Mammary epithelial cell (primary cell): ENCODE measurements at places on chromosomes 11 and 22.

GRCh38 chr11:70883323-70883940 is 368.9 kb downstream of the SHANK2 start:
- no peak for DNase-seq

GRCh38 chr11:103928040-103928801 is 108.2 kb upstream of the DDI1 start:
- DNase-seq, result no peak

DNA sequence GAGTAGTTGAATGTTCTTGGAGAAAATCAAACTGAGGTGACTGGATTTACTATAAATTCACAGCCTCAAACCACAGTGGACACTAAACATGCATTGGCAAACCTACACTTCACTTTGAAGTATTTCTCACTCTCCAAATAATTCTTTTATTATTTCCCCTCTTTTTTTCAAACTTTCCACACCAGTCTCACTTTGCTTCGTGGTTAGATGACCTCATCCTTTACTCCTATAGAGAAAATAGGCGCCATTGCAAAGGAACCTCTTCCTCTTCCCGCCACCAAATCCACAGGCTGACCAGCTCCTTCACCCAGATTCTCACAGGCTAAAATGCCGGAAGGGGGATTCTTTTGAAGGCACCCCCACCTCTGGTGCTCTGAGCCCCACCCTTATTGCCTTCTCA is 33.4 kb downstream of the HTR3A start:
- no peak for DNase-seq

GRCh38 chr22:30946354-30946753 is 22.2 kb downstream of the MORC2 start:
- no peak for DNase-seq

- peak; percentile 84 for DNase-seq
Observed at GRCh38 chr11:65592858-65593517, 2.6 kb downstream of the KCNK7 start.

DNA sequence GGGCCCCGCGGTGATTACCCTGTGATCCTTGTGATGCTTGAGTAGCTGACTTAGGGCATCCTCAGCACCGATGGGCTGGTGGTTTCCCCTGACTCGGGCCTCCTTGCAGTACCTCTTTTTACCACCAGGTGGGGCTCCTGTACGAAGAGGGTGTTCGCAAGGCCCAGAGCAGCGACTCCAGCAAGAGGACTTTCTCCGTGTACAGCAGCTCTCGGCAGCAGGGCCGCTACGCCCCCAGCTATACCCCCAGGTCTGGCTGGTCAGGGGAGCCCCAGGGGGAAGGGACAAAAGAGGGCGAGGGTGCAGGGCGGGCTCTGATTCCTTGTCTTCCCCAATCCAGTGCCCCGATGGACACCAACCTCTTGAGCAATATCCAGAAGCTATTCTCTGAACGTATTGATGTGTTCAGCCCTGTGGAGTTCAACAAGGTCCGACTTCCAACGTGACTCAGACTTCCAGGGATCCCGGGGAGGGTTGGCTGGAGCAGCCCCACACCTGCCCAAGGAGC is 1.3 kb upstream of the TM7SF2 start:
- DNase-seq, result peak; percentile 76

DNA sequence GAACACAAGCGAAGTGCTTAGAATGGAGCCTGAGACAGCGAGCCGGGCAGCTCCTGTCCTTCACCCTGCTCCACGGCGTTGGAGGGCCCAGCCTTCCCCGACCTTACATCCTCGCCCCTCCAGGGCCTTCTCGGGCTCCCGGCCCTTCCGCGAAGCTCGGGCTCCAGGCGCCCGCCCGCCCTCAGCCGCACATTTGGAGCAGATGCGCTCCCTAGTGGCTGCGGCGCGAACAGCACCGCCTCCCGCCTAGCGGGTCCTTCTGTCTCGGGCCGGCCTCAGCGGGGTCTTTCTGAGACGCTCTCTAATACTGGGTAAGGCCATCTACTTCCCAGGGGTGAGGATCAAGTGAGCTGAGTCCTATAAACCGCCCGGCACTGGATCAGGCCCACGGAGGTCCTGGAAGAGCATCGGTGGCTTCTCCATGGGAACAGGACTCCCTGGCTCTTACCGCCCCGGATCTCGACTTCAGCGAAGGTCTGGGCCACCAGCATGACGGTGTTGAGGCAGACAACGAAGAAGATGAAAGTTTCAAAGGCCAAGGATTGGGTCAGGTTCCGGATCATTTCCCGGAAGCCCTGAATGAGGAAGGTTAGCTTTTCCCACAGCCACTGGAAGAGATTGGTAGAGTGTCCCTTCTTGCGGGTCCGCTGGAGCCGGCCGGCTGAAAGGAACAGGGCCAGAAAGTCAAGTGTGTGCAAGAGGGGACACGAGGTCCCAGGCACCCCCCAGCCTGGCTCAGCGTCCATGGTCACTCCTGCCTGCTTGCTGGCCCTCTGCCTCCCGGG is 3.7 kb downstream of the CATSPER1 start:
- peak; percentile 43 for DNase-seq

DNA sequence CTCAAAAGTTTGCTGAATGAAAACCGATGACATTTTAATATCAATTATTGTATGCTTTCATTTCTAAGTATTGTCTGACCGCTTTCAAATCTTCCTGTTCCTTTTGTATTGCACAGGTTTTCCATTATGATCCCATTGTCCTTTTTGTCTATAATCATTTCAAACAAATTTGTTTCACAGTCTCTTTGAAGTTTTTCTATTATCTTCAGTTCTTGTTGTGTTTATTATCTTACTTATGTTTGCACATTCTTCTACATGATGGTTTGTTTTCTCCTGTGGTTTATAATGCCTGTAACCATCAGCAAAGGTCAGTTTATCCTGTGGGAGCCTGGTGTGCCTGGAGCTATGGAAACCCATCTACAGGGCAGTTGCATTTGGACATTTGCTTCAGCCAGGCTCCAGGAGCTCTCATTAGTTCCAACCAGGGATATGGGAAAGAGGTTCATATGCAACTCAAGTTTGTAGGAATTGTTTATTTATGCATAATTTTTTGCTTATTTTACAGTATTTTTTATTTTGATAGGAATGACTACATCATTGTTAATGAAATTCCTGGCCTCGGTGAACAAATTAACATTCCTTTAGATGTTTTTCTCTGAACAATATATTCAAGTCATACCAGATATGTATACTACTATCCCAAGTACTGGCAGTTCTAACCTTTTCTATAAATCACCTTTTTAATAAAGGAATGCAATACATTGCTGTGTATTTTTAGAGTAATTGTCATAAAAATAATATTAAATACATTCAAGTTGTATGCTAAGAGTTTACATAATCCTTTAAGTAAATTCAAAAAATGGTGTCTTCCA is 179.2 kb downstream of the SBF2 start:
- DNase-seq, result no peak

- DNase-seq, result no peak
Observed at GRCh38 chr11:32983506-32983905, 32.2 kb upstream of the DEPDC7 start.

- DNase-seq, result no peak
Observed at GRCh38 chr11:87430821-87431220, 393.1 kb downstream of the TMEM135 start.

GRCh38 chr11:69053546-69054396 is 5.0 kb downstream of the TPCN2 start:
- no peak for DNase-seq

DNA sequence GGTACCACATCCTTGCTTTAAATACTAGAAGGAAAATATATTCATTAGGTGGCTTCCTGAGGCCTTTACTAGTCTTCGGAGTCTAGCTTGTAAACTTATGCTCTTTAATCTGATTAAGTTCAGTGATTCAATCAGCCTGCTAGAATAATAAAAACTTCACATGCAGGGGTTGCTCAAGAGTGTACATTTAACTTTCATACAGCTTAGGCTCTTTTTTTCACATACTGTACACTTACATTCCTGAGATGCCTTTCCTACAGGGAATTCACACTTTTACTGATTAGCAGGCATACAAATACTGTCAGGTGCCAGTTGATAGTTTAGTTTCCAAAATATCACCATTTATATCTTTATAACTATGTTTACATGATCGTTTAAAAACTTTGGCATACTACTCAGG is 3.2 kb upstream of the ANO5 start:
- DNase-seq, result no peak

DNA sequence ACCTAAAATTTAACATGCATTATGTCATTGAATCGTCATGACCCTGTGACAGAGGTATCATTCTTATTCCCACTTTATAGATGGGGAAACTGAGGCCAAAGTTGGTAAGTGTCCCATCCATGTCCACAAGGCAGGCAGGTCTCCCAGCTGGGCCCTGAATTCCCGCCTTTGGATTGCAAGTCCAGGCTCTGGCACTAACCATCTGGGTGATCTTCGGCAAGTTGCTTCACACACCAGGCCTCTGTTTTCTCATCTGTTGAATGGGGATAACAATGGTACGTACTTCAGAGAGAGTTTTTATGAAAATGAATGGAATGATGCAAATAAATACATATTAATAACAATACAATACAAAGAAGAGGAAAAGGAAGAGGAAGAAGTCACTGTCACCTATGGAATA is 3.4 kb downstream of the CRYBB3 start:
- DNase-seq, result no peak

- DNase-seq, result peak; percentile 34
Observed at GRCh38 chr22:46798366-46799350, 36.2 kb downstream of the TBC1D22A start.

DNA sequence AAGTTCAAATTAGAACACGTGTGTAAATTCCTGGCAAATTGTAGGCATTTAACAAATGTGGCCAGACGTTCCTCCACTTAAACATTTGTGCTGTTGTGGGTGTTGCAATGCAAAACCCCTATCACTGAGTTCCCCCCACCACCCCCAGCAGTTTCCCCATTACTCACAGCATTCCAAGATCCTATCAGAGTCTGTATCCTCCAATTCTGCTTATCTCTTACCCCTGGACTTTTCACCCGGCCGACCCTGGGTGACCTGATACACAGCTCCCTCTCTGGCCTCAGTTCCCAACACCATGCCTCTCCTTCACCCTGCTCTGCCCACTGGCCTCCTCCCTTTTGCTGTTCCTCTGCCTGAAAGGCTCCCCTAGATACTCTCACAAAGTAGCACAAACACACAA is 31.4 kb upstream of the AQP11 start:
- no peak for DNase-seq

DNA sequence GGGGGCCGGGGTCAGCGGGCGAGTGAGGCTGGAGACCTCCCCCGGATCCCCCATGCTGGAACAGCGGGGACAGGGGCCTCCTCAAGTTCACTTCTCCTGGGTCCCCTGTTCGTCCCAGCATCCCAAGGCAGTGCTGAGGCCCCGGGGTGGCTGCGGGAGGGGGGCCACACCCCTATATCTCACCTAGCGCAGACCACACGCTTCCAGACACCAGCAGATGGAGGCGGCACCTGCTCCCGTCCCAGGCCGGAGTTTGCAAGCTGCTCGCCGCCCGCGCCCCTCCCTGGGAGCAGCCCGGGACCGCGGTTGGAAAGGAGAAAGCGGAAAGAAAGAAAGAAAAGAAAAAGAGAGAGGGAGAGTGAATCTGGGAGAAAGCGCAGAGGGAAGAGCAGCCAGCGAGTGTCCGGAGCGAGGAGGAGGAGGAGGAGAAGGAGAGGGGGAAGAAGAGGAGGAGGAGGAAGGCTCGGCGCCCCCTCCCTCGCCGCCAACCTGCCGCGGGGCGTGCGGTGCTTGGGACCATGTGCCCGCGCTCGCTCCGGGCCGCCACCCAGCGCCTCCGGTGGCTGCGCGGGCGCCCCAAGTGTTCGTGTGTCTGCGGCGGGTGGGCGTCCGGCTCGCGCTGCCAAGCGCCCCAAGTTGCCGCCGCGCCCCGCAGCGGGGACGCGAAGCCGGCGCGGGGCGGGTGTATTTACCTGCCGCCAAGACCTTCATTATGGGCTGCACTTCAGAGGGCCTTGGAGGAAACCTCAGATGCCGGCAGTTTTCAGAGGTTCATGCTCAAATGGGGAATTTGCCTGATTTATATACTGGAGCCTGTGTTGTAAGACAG is at the start of gene LIF:
LIF (minus strand) TSS at position 775 of the 829 bp plus-strand sequence; CDS start at position 711, 64 bp downstream.
- peak; percentile 76 for DNase-seq

- DNase-seq, result peak; percentile 36
Observed at GRCh38 chr11:46490666-46491065, 99.1 kb upstream of the CHRM4 start.

DNA sequence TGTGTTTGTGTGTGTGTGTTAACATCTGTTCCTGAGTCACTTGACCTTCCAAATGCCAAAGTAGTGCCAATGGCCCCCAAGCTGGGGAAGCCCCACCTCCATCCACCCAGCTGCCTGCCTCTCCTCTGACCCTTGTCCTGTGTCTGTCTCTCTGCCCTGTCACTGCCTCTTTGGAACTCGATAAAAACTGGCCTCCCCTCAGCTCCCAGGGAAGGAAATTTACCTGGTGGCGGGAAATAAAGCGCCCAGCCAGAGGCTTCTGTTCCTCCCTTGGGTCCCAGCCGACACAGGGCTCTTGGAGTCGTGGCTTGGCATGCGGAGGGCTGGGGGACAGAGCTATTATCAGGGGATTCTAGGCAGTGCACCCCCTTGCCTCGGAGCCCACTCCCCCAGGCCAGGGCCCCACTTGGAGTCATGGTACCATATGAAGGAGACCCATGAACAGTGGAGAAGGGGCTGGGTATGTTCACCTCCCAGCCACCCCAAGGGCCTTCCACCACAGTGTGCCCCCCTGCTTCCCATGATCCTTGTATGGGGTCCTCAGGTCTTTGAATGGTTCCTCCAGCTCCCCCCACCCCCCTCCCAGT is 6.2 kb downstream of the KCNC1 start:
- no peak for DNase-seq

- DNase-seq, result no peak
Observed at GRCh38 chr11:128188346-128189004, 398.9 kb downstream of the ETS1 start.

DNA sequence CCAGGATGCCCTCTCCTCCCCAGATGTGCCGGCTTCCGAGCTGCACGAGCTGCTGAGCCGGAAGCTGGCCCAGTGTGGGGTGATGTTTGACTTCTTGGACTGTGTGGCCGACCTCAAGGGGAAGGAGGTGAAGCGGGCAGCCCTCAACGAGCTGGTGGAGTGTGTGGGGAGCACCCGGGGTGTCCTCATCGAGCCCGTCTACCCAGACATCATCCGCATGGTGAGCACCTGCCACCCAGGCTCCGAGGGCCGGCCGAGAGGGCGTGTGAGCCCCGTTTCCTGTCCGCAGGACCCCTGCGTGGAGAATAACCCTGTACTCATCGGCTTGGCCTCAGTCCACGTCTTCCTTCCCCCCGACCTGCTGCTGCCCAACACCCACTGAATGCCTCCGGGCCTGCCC is 2.2 kb downstream of the PPP2R5B start:
- no peak for DNase-seq

DNA sequence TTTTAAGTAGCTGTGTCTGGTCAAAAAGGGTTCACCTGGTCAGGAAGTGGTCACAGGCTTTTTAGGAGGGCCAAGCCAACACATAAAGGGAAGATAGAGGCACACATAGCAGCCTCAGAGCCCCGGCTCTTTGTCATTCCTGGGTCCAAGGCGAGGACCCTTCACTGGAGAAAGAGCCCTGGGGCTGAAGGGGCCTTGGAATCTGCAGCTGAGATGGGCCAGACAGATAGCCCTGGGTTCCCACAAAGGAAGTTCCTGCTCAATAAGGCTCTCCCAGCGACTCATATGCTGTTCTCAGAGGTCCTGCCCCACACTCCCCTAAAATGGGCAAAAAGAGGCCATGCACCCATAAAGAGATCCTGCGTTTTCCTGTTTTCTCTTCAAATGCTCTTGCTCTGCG is 77.7 kb downstream of the LINC01488 start:
- DNase-seq, result no peak
